ENCODE measurements at places on chromosomes 1 and 21.

GRCh38 chr1:5374192-5374591 is 618.0 kb downstream of the NPHP4 start:
- DNase-seq, result no peak

DNA sequence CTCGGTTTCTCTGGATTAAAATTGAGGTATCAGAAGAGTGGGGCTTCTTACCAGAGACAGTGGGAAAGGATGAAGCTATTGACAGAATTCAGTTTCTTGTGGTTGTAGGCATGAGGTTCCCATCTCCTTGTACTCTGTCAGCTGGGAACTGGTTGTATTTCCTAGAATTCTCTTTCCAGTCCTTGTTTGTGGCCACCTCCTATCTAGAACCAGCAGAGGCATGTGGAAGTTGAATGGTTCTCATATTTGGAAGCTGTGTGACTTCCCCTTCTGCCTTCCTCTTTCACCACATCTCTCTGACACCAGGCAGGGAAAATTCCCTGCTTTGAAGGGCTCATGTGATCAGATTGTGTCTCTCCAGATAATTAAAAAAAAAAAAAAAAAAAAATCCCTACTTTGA is 457.7 kb upstream of the ADAMTS5 start:
- DNase-seq, result no peak

DNA sequence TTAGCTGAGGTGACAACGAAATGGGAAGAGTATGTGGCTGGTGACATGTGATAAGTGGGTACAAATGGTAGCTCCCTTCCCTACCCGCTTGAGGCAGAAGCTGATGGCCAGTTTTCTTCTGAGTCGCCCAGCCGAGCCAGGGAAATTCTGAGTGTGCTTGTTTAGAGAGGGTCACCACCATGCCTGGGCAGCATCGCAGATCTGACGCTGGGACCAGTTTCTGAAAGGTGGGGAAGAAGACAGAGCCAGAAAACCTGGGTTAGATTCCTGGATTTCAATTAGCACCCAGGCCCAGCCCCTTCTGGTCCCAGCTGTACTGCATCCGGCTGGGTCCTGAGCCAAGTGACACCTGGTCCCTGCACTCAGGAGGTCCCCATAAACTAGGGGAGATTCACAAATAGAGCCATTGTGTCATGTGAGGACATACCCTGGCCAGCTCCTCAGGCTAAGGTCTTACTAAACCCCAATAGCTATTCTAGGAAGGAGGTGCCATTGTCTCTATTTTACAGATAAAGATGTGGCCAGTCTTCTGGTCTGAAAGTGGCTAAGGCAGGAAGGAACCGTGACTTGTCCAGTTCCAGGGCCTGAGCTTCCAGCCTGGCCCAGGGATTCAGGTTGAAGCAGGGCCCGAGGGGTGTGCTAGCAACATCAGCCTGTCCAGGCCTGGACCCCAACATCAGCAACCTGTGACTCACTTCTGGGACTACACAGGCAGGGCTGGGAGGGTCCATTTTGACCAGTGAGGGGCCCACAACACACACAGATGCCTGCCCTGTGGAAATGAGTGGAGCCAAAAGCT is 1.7 kb upstream of the TMEM61 start:
- DNase-seq, result no peak

DNA sequence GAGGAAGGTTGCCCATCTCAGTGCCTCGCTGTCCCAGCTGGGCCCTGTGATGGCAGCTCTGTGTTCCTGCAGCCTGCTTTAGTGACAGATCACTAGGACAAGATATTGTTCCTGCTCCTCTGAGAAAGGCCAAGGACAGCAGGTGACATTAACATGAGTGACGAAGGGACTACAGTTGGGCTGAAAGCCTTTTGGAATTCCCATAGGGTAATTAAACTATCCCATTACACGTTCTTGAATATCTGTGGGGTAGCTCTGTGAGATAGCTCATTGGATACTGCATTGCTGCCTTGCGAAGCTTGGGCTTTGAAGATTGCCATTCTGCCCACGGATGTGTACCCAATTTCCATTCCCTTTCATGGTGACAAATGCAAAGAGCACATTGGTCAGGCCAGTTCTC is 78.2 kb upstream of the COA6 start:
- DNase-seq, result no peak

GRCh38 chr1:8122160-8122476 is 96.0 kb upstream of the ERRFI1 start:
- no peak for DNase-seq

DNA sequence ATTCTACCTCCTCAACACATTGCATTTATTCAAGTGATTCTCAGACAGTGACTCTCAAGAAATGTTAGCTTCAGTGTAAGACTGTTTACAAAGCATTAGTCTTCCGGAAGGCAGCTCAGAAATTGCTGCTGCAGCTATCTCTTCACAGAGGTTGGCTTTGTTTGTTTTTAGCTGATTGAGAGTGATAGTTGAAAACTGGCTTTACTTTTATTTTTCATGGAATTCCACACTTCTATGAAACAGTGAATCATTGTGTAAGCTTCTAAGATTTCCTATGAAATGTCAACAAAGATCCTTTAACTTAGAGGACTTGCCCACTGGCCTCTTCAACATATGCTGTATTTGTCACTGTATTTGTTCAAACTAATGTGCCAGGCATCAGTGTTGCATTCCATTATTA is 121.3 kb downstream of the TNNI3K start:
- no peak for DNase-seq

DNA sequence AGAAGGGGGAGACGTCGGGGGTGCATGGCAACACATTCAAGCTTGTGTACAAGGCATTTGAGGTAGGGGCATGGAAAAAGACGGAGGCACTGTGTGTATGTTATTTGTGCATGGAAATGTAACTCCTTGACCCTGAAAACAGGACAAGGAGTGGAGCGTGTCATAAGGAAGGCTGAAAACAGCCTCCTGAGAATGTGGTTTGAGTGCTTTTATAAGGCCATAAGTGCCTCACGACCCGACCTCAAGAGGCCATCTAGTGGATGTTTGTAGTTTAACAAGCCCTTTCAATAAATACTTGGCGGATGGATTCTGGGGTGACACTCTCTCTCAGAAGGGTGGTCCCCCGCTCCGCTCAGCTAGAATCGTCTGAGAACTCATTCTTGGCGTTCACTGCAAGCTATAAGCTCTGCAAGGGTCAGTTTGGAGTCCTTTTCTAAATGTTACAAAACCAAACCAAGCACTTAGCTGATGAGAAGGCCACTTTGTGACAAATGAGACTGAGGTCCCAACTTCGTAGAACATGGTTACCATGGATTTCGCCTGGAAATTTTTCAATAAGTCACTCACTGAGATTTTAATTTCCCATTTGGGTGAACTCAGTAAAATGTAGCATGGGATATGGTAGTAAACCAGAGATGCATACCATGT is 38.8 kb upstream of the CLCA4 start:
- DNase-seq, result no peak

DNA sequence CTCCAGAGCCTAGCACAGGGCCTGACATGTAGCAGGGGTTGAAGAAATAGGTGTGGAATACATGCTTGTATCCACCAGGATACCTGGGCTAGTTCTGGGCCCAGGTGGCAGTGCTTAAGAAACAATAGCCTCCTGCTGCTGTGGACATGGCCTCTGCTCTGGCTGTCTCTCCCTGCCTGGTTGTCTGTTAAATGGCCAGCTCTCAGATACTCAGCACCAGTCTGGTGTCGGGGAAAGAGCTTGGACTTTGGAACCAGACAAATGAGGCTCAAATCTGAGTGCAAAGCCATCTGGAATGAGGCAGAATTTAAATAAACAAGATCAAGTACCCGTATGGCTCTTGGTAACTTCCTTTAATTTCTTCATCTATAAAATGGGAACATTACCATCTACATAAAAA is 31.5 kb downstream of the SESN2 start:
- no peak for DNase-seq

DNA sequence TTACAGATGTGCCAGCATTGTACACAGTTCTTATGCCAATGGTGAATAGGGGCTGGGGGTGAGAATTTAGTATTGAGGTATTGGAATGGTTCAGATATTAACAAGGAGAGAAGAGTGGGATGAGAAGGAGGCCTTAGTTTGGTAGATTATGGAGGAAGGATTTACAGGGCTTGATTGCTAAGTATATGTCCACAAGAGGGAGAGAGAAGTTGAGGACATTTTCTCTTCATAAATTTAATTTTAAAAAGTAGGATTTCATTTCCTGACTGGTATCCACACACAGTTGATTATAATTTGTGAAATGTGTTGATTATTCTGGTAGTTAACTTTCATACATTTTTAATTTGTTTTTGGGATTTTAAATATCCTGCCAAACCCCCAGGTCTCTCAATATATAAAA is 213.0 kb downstream of the ADGRL2 start:
- no peak for DNase-seq

DNA sequence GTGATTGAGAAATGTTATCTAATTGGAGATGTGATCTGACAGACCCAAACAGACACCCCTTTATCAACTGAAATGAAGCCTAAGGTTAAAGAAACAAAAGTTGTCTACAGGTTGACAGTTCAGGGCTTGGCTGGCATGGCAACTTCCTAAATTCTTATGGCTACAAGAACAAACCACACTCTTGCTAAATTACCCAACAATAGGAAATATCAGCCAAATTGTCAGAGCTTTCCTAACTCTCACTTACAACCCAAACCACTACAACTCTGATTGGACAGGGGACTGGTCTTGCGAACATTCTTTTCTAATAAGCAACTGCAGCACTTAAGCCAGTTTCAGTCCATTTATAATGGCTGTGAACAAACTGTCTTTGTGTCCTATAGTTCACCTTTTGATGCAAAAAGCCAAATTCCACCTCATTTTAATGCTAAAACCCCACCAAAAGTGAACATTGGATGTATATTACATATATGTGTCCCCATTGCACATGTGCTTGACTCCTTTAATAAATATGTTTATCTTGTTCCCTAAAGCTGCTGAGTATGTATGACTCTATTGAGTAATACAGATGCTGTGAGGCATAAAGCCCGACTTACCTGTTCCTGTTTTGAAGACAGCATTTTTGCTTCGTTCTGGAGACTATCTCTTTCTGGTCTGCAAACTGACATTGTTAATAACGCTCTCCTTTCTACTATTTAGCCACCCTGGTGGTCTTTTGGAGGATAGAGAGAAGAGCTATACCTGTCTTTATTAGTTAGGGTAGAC is 101.3 kb upstream of the HMCN1 start:
- no peak for DNase-seq

- DNase-seq, result no peak
Measured at GRCh38 chr1:157596384-157596783, 1.5 kb downstream of the FCRL4 start.

DNA sequence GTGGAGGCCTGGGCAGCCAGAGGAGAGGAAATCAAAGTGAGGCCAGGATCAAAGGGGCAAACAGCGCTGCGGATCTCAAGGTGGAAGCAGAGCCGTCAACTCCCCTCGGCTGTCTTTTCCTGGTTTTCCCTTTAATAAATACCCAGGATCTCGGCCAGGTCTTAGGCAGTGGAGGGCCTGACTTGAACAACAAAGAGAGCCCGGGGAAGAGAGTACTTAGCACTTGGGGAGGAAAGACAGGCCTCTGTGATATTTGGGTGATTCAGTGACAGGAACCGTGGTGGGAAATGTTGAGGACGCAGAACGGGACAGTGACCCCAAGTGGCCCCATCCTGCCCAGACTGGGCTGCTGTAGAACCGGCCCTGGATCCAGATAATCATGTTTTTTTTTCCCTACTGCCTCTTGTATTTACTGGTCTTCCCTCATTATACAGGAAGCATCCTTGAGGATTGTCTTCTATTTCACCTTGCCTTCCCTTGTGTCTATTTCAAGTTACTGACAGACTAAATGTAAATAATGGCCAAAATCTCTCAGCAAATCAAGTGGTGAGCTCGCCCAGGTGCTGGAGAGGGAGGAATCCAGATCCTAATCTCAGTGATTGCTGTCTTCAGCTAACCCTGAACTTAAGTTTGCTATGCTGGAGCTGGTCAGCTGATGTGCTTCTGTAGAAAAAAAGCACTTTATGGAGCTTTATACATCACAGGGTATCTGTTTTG is 2.8 kb upstream of the MIXL1 start:
- DNase-seq, result no peak

DNA sequence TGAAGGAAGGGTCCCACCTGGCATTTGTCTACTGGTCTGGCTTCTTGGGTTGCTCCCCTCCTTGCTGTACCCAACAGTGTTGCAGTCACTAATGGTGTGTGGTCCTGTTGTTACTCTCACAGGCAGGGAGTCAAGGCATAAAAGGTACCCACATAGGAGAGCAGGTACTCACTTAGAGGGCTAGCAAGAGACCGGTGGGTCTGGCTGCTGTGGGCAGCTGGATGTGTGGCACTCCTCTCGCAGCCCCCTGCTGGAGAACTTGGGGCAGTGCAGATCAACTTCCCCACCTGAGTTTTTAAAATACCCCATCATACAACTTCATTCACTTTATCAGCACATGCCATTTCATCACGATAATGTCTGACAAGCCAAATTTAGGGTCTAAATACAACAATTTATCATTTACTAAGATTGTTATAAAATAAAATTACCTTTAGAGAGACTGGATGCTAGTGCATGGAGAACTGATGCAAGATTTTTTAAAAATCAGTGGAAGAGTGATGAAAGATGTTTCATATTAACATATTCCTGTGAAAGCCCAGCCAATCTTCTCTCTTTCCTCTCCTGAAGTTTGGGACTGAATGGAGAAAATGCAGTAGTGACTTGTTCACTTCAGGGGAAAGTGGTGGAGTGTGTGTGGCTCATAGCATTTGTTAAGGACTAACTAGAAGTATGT is 42.8 kb downstream of the ACP6 start:
- DNase-seq, result peak; percentile 42

DNA sequence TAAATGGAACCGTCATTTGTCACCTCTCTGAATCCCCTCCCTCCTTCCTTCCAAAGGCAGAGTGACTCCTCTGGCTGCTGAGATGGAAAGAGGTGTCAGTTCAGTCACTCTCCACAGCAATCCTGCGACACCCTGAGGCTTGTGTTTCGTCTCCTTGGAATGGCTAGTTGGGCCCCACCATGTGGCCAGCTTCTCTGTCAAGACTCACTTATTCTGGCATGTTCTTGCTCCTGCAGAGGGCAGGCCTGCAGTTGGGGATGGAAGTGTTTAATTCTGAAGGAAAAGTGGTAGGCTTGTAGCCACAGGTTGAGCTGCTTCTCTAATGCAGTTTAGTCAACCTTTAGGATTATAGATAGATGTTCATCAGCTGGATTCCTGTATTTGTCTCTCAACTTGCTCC is 149.6 kb downstream of the LMO4 start:
- DNase-seq, result no peak

DNA sequence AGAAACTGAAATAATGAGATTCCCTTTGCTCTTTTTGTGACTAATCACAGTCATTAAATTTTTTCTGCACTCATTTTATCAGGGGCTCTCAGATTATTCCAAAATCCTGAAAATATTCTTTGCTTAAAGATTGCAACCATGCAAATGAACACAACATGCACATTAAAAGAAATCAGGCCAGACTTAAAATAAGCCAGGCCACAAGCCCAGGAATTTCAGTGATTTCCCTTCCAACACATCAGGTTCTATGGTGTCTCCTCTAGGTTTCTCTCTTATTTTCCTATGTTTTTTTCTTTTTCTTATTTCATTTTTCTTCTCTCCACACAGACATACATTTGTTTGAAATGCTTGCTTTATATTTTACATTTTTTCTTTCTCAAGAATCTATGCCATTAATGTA is 65.3 kb downstream of the NIBAN1 start:
- no peak for DNase-seq

GRCh38 chr1:208535511-208535910 is 291.3 kb upstream of the PLXNA2 start:
- no peak for DNase-seq

- no peak for DNase-seq
Measured at GRCh38 chr1:30377230-30378002, 346.0 kb downstream of the MATN1 start.

GRCh38 chr1:13699936-13700520 is at the start of gene PRDM2:
Gene PRDM2, plus strand, starts transcription at chr1:13700188. Its CDS starts 15,418 bp downstream, at chr1:13715606.
- DNase-seq, result no peak

GRCh38 chr1:168260393-168260792 is 20.3 kb upstream of the TBX19 start:
- DNase-seq, result peak; percentile 38
